ENCODE measurements at places on chromosomes 3 and 15. TPM values are rescaled to one million over a fixed set of nuclear protein-coding genes. Genes with fewer than 3 reads are reported as not detected.
A peak's percentile ranks its signal among the peaks of the same experiment; 100 is the strongest.

The CFAP100 gene
- not detected for total RNA-seq

The FAN1 gene
- 29.8 TPM for total RNA-seq

The GOLGA6A gene
- not detected for total RNA-seq

The CCDC33 gene
- not detected for total RNA-seq

The PIAS1 gene
- 32.9 TPM for total RNA-seq

GRCh38 chr3:108292905-108293328 lies 3.4 kb upstream of the HHLA2 start:
- no peak overlapping the region for H3K4me3 ChIP-seq
- H3K4me1 ChIP-seq = no peaks in the 10 kb centered on the region
- no peak overlapping the region for H3K27ac ChIP-seq
- no peak for DNase-seq
- no peaks in the 10 kb centered on the region for H3K36me3 ChIP-seq

DNA sequence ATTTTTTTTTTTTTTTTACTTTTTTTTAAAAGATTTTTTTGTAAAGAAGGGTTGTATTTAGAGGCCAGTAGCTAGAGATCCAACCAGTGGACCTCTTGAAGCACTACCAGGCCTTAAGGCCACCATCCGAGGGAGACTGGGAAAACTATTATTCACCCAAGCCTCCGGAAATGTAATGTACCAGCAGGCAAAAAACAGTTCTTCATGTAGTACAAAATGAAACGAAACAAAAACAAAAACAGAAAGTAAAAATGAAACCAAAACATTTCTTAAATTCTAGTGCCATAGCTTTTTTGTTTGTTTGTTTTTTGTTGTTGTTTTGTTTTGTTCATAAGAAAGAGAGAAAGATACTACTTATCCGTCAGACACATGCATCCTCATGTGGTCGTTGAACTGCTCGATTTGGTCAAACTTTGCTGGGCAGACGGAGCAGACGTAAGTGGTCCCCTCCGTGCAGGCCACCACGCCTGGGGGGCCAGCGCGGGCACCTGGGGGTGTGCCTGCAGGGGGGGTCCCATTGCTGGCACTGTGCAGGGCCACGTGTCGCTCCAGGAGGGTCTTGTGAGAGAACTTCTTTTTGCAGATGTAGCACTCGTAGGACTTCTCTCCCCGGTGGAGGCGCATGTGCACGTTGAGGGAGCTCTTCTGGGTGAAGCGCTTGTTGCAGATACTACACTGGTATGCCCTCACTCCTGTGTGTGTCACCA lies 45.0 kb downstream of the TIGIT start:
- H3K27me3 ChIP-seq = no peaks in the 10 kb centered on the region
- H3K4me3 ChIP-seq = no peak overlapping the region
- H3K4me1 ChIP-seq = no peaks in the 10 kb centered on the region
- no peak overlapping the region for H3K27ac ChIP-seq
- no peak for DNase-seq
- H3K36me3 ChIP-seq = peaks cover 22% of the 10 kb centered on the region

DNA sequence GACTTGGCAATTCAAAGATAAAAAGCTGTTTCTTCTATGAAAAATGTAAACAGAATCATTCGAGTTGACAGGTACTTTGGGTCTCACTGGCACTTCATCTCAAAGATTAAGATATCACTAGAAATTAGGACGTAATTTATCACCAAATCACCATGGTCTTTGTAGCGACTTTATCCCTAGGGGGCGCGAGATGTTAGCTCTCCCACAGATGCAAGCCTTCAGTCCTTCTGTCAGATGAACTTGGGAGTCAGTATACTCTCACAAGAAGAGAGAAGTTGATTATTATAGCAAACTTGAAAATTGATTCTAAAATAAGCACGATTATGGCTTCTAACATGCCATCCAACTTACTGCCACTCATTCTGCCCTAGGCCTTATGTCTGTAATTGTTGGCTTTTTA lies 150.3 kb downstream of the ALCAM start:
- no peak for DNase-seq
- H3K4me3 ChIP-seq = no peak overlapping the region
- H3K27ac ChIP-seq = no peak overlapping the region
- no peaks in the 10 kb centered on the region for H3K27me3 ChIP-seq

DNA sequence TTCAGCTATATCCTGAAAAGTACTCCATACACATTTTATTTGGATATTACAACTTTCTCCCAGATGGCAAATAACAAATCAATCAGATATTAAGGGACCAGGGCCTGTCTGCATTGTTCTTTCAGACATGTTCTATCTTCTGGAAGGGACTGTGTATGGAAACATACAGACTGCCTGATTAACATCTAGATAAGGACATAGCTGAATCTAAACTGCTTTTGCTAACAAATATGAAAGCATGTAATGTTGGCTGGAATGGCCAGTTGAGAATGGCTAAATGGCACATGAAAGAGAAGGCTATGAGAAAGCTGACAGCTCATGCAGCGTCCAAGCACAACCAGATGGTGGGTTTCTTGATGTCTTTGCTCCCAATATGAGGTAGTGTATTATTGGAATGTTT lies 149.4 kb downstream of the CFAP20DC start:
- peaks cover 5% of the 10 kb centered on the region for H3K36me3 ChIP-seq
- no peaks in the 10 kb centered on the region for H3K4me1 ChIP-seq
- no peak for DNase-seq
- no peaks in the 10 kb centered on the region for H3K27me3 ChIP-seq
- H3K4me3 ChIP-seq = no peak overlapping the region

- no peak overlapping the region for H3K4me3 ChIP-seq
- no peak for DNase-seq
- H3K36me3 ChIP-seq = no peaks in the 10 kb centered on the region
- H3K4me1 ChIP-seq = no peaks in the 10 kb centered on the region
- no peak overlapping the region for H3K27ac ChIP-seq
- H3K27me3 ChIP-seq = peaks cover 72% of the 10 kb centered on the region
Observed at GRCh38 chr3:187587076-187587475, 83.1 kb downstream of the SST start.

DNA sequence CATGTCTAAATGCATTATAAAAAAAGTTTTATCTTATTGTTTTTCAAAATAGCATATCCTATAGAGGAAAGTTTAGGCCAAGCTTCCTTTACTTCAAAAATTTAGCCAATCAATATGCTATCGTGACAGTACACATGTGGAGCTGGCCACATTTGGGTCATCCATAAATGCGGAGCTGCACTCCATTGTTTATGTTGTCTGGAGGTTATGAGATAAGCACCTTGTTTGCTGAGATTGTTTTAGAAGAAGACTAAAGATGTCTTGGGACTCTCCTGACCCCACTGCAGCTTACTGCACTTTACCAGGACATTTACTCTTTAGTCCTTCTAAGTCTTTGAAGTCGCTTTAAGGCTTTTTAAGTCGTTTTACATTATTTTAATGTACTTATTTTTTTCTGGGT lies 265.9 kb downstream of the OCA2 start:
- H3K27me3 ChIP-seq = no peaks in the 10 kb centered on the region
- H3K4me3 ChIP-seq = no peak overlapping the region
- no peak for DNase-seq
- H3K4me1 ChIP-seq = no peaks in the 10 kb centered on the region
- no peak overlapping the region for H3K27ac ChIP-seq

- H3K27me3 ChIP-seq = no peaks in the 10 kb centered on the region
- no peak overlapping the region for H3K27ac ChIP-seq
- H3K4me3 ChIP-seq = no peak overlapping the region
Observed at GRCh38 chr3:23648326-23648995, 157.3 kb upstream of the UBE2E1 start.

DNA sequence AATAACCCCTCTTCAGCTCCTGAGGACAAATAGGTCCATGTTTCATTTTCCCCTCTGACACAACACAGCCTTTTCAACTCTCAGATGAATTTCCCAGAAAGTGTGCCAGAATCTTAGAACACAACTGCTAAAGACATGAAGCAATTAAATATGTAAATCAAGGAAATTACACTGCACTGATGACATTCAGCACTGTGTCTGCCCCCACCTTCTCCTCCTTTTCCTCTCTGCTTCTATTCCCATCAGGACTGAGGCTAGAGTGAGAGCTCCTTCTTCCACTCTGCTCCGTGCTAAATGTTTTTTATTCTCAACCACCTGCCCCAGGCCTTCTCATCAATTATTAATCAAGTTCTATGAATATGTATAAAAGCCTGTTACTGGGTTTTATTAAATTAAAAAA lies 596.1 kb downstream of the TUSC7 start:
- H3K4me3 ChIP-seq = no peak overlapping the region
- no peak overlapping the region for H3K27ac ChIP-seq

GRCh38 chr3:98608029-98608428 lies 14.6 kb upstream of the CPOX start:
- H3K4me1 ChIP-seq = peaks cover 6% of the 10 kb centered on the region
- H3K36me3 ChIP-seq = no peaks in the 10 kb centered on the region
- no peak overlapping the region for H3K4me3 ChIP-seq
- H3K27ac ChIP-seq = no peak overlapping the region
- no peak for DNase-seq

DNA sequence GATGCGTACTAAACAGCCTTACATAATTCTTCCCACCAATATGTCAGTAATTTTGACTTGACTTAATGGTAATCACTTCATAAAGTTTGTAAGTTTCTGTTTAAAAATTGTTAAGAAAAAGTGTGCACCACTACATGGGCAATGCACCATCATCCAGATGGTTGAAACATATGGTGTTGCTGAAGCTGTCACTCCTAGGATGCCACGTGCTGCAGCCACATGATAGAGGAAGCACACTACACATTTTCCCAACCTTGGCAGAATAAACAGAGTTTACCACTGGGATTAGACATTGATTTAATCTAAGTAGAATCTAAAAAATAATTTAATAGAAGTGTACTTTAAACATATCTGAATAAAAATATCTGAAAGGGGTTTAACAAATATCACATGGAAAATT lies 1209.9 kb downstream of the NSUN3 start:
- no peaks in the 10 kb centered on the region for H3K4me1 ChIP-seq
- peaks cover 74% of the 10 kb centered on the region for H3K27me3 ChIP-seq
- no peak overlapping the region for H3K4me3 ChIP-seq
- no peaks in the 10 kb centered on the region for H3K36me3 ChIP-seq

GRCh38 chr3:152174876-152175527 lies 93.7 kb upstream of the MBNL1 start:
- H3K36me3 ChIP-seq = no peaks in the 10 kb centered on the region
- no peak for DNase-seq
- no peak overlapping the region for H3K4me3 ChIP-seq

GRCh38 chr3:129702934-129703712 lies 96.6 kb upstream of the PLXND1 start:
- no peak overlapping the region for H3K4me3 ChIP-seq
- H3K36me3 ChIP-seq = peaks cover 2% of the 10 kb centered on the region
- no peak for DNase-seq
- H3K4me1 ChIP-seq = peaks cover 11% of the 10 kb centered on the region

DNA sequence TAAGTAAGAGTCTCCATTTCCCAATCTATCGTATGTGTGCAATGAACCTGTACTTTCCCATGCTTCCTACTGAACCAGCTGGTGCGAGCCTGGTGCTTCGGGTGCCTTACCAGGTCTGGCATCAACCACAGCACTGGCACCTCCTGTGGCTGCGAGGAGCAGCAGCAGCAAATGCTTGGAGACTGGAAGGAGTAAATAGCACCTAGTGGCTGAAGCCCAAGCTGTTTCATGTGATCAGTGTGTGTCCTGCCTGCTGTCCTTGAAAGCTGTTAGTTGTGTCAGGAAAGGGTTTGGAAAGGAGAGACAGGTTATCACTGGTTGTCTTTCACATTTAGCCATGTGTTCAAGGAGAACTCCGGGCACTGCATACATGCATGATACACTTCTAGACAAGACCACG lies 31.8 kb downstream of the PCOLCE2 start:
- H3K4me1 ChIP-seq = peaks cover 24% of the 10 kb centered on the region
- H3K27ac ChIP-seq = no peak overlapping the region
- peak; percentile 66 for DNase-seq
- H3K36me3 ChIP-seq = no peaks in the 10 kb centered on the region
- no peaks in the 10 kb centered on the region for H3K27me3 ChIP-seq

DNA sequence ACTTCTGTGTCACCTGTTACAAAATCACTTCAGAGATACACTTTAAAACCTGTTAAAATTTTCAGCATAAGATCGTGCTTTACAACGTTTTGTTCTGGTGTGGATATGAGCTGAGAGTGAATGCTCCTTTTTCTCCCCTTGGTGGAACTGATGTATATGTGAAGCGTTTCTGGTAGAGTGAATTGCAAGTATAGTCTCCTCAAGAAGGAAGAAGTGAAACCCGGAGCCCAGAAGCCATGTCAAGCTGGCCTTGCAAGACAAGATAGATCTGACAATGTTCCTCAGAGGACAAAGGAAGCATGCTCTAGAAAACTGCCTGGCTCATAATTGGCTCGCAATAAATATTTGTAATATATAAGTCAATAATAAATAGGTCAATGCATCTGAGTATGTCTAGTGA lies 23.6 kb downstream of the SERPINI2 start:
- H3K4me1 ChIP-seq = no peaks in the 10 kb centered on the region
- H3K36me3 ChIP-seq = no peaks in the 10 kb centered on the region
- no peak overlapping the region for H3K4me3 ChIP-seq
- DNase-seq = no peak
- H3K27me3 ChIP-seq = no peaks in the 10 kb centered on the region

- peaks cover 5% of the 10 kb centered on the region for H3K36me3 ChIP-seq
- DNase-seq = peak; percentile 72
- peak overlapping the region; percentile 65 for H3K27ac ChIP-seq
- H3K4me3 ChIP-seq = peak overlapping the region; percentile 36
- H3K27me3 ChIP-seq = no peaks in the 10 kb centered on the region
Observed at GRCh38 chr3:194488055-194488742, 1.4 kb upstream of the ATP13A3 start.

DNA sequence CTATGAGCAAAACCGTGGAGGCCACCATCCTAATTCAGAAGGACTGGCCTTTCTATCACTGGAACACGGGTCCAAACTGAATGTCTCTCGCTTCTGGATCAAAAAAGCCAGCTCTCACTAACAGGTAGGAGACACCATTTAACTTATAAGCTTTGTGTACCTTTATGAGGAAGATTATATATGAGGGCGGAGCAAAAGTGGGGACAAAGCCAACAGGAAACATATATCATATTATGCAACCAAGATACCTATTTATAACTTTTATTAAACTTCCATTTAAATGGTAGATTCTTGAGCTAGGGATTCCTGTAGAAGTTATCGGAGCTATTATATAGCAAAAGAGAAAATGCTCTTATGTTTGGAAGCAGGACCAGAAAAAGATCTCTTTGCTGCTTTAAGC lies 78.4 kb downstream of the IGF2BP2 start:
- no peak for DNase-seq
- peaks cover 25% of the 10 kb centered on the region for H3K4me1 ChIP-seq
- no peak overlapping the region for H3K27ac ChIP-seq
- no peak overlapping the region for H3K4me3 ChIP-seq
- no peaks in the 10 kb centered on the region for H3K27me3 ChIP-seq

DNA sequence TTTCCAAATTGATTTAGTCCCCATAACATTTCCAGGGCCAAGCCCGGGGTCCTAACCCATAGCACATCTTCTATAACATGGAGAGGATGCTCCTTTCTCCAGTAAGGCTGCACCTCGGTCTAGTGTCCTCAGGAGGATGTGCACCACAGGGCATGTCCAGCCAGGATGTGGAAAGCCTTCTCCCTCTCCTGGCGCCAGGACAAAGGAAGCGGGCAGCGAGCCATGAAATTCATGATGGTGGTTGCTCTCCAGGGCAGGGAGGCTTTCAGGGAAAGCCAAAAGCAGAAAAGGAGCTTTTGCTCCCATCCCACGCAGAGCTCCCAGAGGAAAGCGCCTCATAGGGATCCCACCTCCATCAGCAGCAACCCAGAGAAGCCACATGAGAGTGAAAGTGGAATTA lies 220.0 kb downstream of the ADAMTSL3 start:
- H3K4me1 ChIP-seq = peaks cover 13% of the 10 kb centered on the region
- H3K27me3 ChIP-seq = no peaks in the 10 kb centered on the region
- no peak for DNase-seq
- no peak overlapping the region for H3K4me3 ChIP-seq
- peaks cover under 1% of the 10 kb centered on the region for H3K36me3 ChIP-seq
- H3K27ac ChIP-seq = no peak overlapping the region
